ENCODE measurements at places on chromosomes 7 and 10. TPM values are rescaled to one million over a fixed set of nuclear protein-coding genes. Genes with fewer than 3 reads are reported as not detected.
A peak's percentile ranks its signal among the peaks of the same experiment; 100 is the strongest.

DNA sequence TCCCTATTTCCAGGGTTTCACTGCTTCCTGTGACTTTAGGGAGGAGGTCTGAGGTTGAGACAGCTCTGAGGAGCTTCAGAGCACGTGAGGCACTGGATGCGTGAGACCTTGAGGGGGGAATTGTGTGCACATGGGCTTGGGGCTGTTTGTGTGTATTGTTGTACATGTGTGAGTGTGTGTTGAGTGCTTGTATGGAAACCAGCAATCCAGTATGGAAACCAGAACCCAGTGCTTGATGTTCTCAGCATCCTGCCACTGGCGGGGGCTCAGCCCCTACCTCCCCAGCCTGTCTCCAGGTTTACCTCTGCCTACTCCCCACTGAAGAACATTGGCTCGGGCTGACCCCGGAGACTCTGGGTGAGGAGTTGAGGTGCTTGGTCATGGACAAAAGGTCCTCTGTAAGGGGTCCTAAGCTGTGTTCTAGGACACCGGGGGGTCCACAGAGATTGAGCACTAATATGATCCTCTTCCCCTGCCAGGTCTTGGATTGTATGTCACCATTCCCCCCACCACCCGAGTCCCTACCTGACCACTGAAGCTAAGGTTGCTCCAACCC lies 20.8 kb downstream of the SFTPD start:
- H3K27ac ChIP-seq, result no peak overlapping the region
- H3K4me1 ChIP-seq, result no peaks in the 10 kb centered on the region
- no peak for DNase-seq
- no peaks in the 10 kb centered on the region for H3K36me3 ChIP-seq

GRCh38 chr7:152329469-152329868 lies 106.3 kb downstream of the KMT2C start:
- no peak overlapping the region for H3K4me3 ChIP-seq
- H3K4me1 ChIP-seq, result no peaks in the 10 kb centered on the region
- peaks cover 48% of the 10 kb centered on the region for H3K36me3 ChIP-seq
- no peak overlapping the region for H3K27ac ChIP-seq
- H3K27me3 ChIP-seq, result no peaks in the 10 kb centered on the region

DNA sequence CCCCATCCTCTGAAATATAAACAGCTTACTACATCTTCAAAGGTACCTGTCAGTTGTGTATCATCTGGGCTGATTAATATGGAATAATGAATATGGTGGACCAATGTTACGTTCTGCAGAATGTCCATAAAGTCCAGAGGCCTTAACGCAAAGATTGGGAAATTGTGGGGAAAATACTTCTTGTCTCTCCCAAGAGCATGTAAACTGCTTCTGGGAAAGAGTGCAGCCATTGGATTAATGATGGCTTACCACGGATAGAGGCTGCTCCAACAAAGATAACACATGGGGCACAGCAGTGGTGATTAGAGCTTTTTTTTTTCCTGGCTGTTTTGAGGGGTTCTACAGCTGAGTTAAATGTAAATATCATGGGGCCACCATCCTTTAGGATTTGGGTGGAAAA lies 340.4 kb upstream of the AKR1E2 start:
- no peak overlapping the region for H3K4me3 ChIP-seq
- H3K27ac ChIP-seq, result no peak overlapping the region
- H3K4me1 ChIP-seq, result no peaks in the 10 kb centered on the region
- DNase-seq, result no peak
- no peaks in the 10 kb centered on the region for H3K27me3 ChIP-seq

DNA sequence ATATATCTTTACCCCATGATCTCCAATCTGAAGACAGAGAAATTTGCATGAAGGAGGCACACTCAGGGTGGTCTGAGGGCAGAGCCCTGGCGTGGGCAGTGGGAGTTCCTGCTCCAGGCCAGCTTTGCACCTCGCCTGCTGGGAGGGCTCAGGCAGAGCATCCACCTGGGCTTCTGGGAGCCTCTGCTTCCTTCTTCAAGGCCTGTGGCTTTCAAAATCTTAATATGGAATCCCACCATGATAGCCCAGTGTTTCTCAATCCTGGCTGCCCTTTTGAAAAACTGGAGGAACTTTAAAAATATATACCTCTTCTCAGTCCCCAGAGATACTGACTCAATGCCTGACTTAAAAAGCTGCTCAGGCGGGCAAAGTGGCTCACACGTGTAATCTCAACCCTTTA lies 36.7 kb upstream of the PSAP start:
- H3K36me3 ChIP-seq, result no peaks in the 10 kb centered on the region
- DNase-seq, result no peak
- peak overlapping the region; percentile 73 for H3K27ac ChIP-seq
- no peaks in the 10 kb centered on the region for H3K4me1 ChIP-seq

DNA sequence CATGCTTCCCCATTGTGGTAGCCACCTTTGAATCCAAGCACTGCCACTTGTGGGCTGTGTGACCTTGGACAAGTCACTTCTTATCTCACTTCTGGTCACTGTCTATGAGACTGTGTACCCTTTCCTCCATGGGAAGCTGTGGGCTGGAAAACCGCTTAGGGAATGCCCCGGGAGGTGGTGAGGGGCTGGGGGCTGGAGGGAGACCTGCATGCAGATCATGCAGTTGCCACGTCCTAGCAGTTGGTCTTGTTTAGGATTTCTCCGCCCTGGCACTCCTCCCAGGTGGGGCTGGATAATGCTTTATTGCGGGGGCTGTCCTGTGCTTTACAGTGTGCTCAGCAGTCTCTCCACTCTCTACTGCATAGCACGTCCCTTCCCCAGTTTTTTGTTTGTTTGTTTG lies 62.9 kb upstream of the OPN4 start:
- no peak for DNase-seq
- no peaks in the 10 kb centered on the region for H3K27me3 ChIP-seq
- no peak overlapping the region for H3K27ac ChIP-seq
- no peaks in the 10 kb centered on the region for H3K36me3 ChIP-seq

DNA sequence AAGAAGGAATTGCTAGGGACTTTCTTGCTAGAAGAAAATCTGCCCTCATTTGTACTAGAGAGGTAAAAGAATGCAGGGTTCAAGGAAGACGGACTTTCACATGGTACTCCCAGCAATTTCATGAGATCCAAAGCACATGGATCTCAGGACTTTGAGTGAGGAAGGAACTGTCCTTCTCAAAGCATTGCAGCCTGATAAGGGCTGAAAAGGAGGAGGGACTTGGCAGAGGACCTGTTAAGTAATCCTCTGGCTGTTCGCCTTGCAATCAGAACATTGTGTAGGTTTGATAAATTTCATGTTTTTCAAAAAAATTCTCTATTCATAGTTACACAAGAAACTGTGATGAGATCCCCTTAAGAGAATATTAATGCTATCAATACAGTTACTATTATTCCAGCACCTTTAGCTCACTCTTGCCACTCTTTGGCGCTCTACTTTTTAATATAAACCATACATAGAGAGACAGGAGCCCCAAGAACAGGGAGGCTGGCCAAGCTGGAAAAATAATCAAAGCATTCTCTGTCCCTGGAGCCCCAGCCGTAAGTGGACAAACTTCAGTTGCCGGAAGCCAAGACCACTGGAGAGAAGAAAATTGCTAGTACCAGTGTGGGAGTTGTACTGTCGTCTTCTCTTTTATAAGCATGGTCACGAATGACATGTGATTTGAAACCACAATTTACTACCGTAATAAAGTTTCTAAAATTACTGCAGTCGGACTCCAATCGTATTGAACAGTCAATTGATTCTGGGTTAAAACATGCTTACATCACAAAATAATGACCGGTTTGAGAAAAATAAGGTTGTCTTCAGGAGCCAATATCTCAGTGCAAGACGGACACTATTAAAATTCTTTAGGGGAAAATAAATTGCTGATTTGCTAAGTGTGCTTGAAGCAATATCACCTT lies 424.4 kb downstream of the SDK1 start:
- H3K27me3 ChIP-seq, result no peaks in the 10 kb centered on the region
- H3K27ac ChIP-seq, result no peak overlapping the region
- H3K4me1 ChIP-seq, result no peaks in the 10 kb centered on the region
- no peaks in the 10 kb centered on the region for H3K36me3 ChIP-seq

- DNase-seq, result no peak
- H3K27me3 ChIP-seq, result no peaks in the 10 kb centered on the region
- no peak overlapping the region for H3K4me3 ChIP-seq
- H3K36me3 ChIP-seq, result no peaks in the 10 kb centered on the region
Measured at GRCh38 chr7:2725178-2726105, 37.4 kb downstream of the AMZ1 start.

GRCh38 chr7:27631391-27631790 lies 31.3 kb downstream of the HIBADH start:
- no peaks in the 10 kb centered on the region for H3K36me3 ChIP-seq
- no peak overlapping the region for H3K27ac ChIP-seq
- H3K27me3 ChIP-seq, result no peaks in the 10 kb centered on the region
- no peak for DNase-seq

DNA sequence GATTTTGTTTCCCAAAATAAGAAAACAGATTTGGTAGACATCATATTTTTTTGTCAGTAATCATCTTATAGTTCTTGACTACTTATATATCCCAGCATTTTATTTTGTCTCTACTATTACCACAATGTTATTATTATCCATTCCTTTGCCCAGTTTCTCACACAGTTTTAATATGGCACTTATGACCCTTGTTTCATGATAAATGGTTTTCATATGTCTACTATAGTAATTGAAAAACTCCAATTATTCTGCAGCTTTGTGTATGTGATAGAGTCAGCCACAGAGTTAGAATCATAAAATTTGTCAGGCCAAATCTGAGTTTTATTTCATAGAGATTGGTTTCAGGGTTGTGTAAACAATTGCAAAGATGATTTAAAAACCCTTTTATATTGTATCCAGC lies 203.9 kb downstream of the MALRD1 start:
- no peak overlapping the region for H3K27ac ChIP-seq
- no peak for DNase-seq
- H3K4me3 ChIP-seq, result no peak overlapping the region
- no peaks in the 10 kb centered on the region for H3K27me3 ChIP-seq
- no peaks in the 10 kb centered on the region for H3K4me1 ChIP-seq
- H3K36me3 ChIP-seq, result no peaks in the 10 kb centered on the region

DNA sequence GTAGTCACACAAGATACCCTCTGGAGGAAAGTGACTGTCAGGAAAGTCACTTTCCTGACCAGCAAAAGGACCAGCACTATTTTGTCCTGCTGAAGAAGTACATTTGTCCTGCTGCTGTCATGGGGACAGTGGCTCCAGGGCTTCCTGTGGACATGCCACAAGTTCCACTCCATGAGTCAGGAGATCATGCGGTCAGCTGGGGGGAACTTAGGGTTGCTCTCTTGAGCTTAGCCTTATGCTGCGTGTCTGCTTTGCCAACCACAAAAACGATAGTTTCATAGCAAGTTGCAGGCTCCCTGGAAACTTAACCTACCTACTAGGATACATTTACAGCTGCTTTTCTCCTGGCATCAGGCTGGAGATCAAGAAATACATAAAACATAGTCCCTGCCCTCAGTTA lies 19.8 kb upstream of the ALOX5 start:
- no peaks in the 10 kb centered on the region for H3K4me1 ChIP-seq
- no peak overlapping the region for H3K4me3 ChIP-seq
- DNase-seq, result peak; percentile 71
- H3K27ac ChIP-seq, result no peak overlapping the region
- H3K27me3 ChIP-seq, result no peaks in the 10 kb centered on the region

DNA sequence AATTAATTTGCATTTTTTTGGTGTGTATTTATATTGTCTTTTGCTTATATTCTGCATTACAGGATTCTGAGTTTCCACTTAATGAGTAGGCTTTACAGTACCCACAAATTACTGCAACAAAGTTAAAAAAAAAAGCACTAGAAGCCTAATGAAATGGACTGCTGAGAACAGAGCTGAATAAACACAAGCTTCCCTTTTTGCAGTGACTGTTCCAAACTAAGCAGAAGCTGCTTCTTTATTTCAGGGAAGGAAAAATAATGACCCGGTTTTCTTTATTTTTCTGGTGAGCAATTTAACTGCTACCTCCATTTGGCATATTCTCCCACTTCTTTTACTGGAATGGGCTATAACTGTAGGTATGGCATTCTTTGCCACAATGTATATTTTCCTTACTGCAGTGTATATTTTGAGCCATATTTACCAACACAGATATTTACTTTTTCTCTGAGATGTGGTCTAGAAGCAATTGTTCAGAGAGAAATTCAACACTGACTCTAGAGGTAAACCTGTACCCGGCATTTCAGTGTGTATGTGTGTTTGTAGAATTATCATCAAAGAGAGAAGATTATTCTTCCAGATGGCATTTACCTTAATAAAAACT lies 56.9 kb downstream of the HDAC9 start:
- no peak for DNase-seq
- H3K4me3 ChIP-seq, result no peak overlapping the region
- no peaks in the 10 kb centered on the region for H3K4me1 ChIP-seq

GRCh38 chr10:70807556-70807955 lies 8.2 kb upstream of the SGPL1 start:
- H3K27ac ChIP-seq, result no peak overlapping the region
- H3K36me3 ChIP-seq, result no peaks in the 10 kb centered on the region
- H3K4me3 ChIP-seq, result no peak overlapping the region

- H3K4me3 ChIP-seq, result no peak overlapping the region
- DNase-seq, result no peak
- H3K27me3 ChIP-seq, result no peaks in the 10 kb centered on the region
- no peak overlapping the region for H3K27ac ChIP-seq
Measured at GRCh38 chr7:114785496-114785895, 136.4 kb upstream of the MDFIC start.

DNA sequence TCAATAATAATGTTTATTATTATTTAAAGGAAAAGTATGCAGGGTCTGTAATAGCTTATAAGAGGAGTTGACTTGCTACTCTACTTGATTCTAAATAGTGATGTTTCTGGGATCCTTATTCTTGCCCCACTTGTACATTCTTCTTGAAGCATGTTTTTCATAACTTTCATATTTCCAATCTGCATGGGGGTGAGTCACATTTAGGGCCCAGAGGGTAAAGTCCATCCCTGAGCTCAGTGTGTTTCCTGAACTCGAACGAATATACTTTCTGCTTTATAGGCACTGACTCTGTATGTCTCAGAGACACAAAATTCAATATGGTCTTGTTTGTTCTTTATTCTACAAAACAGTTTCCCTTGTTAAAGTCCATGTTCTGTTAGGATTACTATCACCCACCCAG lies 61.0 kb upstream of the SMIM30 start:
- no peak overlapping the region for H3K27ac ChIP-seq
- no peaks in the 10 kb centered on the region for H3K36me3 ChIP-seq
- no peak overlapping the region for H3K4me3 ChIP-seq

GRCh38 chr7:47149208-47149839 lies 432.6 kb downstream of the TNS3 start:
- no peak overlapping the region for H3K4me3 ChIP-seq
- DNase-seq, result no peak
- no peaks in the 10 kb centered on the region for H3K27me3 ChIP-seq
- no peaks in the 10 kb centered on the region for H3K4me1 ChIP-seq

Gene FOXP2
- total RNA-seq, result 10.5 TPM

Gene H2BK1
- not detected for total RNA-seq

Gene RASA4B
- 31.3 TPM for total RNA-seq

Gene HOXA10
- 15.7 TPM for total RNA-seq

Gene FAM221A
- total RNA-seq, result 12.3 TPM

Gene SYT15
- total RNA-seq, result 0.54 TPM

Gene HOXA5
- 23.6 TPM for total RNA-seq

Gene DPYSL4
- not detected for total RNA-seq

Gene PAPSS2
- 142 TPM for total RNA-seq

Gene CDNF
- 3.1 TPM for total RNA-seq

Data from Peyer's patch (tissue), 4 donors.